ENCODE measurements at places on chromosomes 1 and 21.
A peak's percentile ranks its signal among the peaks of the same experiment; 100 is the strongest.

GRCh38 chr1:237684236-237684635 is 206.5 kb downstream of the ZP4 start:
- DNase-seq, result no peak

GRCh38 chr21:42905195-42905594 is 12.1 kb downstream of the NDUFV3 start:
- DNase-seq, result no peak

DNA sequence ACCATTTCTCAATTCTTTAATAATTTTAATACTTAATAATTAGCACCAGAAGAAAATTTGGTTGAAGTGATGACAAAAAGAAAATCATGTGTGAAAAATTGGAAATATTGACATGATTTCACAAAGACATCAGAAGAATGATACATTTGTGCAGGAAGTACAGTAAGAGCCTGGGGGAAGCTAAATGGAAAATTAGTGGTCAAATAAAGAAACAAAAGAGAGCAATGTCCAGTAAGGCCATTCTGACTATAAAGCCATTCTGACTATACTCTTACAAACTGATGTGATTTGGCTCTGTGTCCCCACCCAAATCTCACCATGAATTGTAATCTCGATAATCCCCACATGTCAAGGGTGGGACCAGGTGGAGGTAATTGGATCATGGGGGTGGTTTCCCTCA is 48.6 kb upstream of the KCNE1 start:
- no peak for DNase-seq

DNA sequence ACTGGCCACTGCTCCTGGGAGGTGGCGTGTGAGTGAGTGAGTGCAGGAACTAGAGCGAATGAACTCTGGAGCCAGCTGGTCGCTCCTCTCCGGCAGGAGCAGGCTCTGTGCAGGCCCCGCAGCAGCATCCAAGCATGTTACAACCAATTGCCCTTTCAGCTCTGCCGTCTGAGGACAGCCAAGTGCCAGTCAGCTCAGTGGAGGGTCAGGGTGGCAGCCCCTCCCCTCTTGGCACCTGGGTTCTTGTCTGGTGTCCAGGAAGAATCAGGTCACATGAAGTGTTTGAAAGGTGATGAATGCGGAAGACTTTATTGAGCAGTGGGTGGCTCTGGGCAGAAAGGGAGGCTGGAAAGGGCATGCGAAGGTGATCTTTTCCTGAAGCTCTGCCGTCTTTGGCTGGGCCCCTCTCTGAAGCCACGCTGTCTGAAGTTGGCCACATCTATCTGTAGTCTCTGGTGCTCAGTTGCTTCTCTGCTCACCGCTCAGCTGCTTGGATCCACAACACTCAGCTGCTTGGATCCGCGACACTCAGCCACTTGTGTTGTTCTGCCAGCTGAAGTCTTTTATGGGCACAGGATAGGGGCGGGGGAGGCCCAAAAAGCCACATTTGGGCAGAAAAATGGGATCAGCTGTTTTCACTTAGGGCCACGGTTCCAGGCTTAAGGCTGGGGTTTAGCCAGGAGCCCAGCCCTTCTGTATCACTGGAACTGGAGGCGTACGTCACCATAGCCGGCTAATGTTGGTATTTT is 139.8 kb downstream of the ADSS2 start:
- DNase-seq, result no peak

DNA sequence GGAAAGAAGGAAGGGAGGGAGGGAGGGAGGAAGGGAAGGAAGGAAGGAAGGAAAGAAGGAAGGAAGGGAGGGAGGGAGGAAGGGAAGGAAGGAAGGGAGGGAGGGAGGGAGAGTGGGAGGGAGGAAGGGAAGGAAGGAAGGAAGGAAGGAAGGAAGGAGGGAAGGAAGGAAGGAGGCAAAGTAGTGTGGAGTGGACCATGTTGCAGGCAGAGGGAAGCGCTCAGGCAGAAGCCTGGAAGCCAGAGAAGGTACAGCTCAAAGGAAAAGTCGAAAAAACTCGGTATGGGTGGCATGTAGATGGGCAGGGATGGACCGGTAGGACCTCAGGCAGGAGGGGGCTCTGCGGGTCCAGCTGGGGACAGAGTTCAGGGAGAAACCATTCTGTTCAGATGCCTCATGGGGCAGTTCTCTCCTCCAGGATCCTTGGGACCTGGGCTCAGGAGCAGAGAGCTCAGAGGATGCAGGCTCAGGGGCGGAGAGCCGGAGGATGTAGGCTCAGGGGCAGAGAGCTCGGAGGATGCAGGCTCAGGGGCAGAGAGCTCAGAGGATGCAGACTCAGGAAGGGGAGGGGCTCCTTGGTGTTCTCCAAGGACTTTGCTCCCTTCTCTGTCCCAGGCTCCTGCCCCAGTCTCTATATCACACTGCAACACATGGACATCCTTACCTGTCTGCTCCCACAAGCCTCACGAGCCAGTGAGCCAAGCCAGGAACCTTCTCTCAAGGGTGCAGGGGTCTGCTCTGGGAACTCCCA is 13.6 kb upstream of the PADI3 start:
- no peak for DNase-seq

- DNase-seq, result peak; percentile 74
These were observed 19.7 kb upstream of the FASLG start for GRCh38 chr1:172638885-172639831.

DNA sequence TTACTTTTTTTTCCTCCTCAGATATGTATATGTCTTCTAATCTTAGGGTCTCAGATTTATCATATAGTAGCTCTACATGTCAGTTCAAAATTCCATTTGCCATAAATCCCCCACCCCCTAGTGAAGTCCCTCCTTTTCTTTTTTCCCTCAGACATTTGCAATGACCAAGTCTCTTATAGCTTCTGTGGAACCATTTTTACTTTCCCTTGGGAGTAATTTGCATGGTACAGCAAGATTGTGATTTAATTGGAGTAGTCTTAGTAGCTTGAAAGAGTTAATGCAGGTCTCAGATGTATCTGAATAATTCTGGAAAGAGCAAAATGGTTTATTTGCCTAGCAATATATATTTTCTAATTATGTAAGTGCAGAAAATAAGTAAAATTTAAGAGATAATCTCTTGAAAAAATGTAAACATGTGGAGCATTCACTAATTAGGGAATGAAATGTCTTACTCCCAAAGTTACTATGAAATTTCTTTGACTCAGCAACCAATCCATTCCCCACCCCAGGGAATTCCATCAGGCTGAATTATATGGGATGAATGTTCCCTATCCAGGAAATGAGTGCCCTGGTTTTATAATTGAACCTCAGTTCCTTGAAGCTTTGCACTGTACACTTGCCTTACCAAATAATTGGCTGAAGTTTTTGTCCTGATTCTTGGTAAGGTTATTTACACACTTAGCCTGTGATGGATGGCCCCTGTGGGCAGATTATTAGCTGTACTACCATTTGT is 267.0 kb downstream of the DNM3 start:
- no peak for DNase-seq

DNA sequence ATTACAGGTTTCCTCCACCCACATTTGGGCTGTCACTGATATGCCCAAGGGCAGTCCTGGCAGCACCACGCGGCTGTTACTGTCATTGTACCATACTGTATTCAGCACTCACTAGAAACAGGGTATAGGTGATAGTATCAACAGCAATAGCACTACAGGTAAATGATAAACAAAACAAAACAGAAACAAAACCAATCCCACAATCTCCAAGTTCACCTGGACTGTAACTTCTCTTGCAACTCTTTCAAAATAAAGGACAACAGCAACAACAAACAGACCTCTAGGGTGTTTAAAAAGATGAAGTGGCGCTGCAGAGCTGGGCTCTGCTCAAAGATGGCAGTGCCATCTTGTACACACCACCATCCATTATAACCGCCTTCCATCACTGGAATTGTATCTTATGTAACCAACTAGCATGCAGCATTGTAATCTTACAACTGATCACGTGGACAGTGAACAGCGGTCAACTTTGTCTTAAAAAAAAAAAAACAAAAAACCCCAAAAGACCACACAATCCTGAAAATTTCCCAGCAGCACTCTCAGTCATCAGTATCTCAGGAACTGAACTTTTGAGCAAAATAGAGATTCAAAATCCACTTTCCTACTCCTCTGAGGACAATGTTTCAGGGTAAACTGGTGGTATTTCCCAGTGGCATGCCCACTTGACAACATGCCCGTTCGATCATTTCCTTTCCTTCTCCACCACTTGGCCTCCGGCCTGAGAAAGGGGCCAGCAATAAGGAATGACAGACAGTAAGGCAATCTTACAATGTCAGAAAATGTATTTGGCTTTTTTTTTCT is 3.8 kb downstream of the IRF2BP2 start:
- DNase-seq, result no peak

GRCh38 chr21:27212441-27212840 is 245.6 kb upstream of the ADAMTS5 start:
- DNase-seq, result no peak

DNA sequence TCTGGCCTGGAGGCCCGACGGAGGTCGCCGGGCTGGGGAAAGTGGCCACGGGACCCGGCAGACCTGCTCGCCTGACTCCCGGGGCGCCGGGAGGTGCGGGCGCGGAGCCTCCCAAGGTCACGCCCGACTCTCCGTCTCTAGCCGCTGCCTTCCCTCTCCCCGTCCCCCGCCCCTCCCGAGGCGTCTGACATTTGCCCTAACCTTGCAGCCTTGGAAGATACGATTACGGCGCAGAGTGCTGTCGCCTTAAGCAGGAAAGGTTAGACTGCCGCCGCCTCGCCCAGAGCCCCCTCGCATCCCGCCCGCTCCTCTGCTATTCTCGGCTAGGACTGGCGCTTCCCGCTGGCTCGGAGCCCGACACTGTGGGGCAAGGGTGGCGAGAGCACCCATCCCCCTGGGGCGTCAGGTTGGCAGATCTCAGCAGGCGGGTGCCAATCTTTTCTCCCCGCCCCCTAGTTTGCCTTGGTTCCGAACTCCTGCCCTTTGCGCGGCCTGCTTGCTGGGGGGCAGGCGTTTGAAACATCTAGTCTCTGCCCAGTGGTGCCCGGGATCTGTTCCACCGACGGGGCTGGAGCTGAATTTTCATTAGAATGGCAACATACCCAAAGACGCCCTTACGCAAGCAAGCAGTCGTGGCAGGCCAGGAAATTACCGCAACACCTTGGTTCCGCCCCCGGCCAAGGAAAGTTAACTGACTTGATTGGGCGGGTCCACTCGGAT is 835 bp downstream of the PGM1 start:
- DNase-seq, result peak; percentile 42

- no peak for DNase-seq
These were observed 7.2 kb downstream of the ZNF687 start for GRCh38 chr1:151289080-151289935.

- DNase-seq, result no peak
These were observed 17.0 kb downstream of the KCNAB2 start for GRCh38 chr1:6062670-6063069.

- DNase-seq, result no peak
These were observed 1208.7 kb downstream of the BRINP3 start for GRCh38 chr1:189269011-189269410.

DNA sequence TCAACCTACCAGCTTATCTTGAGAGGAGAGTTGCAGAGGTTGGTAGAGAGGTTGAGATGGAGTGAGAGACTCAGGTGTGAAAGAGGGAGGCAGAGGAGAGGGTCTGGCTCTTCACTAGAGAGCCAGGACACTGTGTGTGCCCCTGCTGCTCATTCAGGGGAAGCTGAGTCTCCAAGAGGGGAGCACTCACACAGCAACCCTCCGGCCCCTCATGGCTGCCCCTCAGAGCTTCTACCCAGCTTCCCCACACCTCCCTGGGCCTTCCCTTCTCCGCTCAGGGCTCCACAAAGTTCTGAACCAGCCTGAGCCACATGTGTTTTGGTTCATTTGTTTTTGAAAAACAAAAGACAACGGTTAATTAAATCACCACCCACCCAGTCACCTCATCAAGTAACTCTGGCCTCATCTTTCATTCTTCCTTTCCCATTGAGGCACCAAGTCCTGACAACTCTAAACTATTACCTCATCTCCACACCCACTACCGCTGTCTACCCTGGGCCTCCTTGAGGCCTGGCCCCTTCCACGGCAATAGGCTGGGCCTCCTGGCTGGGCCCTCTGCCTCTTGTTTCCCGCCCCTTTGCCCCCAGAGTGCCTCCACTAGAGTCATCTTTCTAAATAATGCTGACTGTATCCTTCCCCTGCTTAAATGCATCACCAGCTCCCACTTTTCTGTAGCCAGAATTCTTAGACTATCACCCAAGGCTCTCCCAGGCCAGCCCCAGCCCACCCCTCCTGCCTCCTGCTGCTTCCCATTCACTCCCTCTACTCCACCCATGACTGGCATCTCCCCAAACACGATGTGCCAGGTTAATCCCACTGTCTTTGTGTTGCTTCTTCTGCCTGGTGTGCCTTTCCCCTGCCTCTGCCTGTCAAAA is 33.0 kb downstream of the TNNT2 start:
- no peak for DNase-seq
